Osteoblast (primary cell): ENCODE measurements at places on chromosomes 6 and 20. TPM values are rescaled to one million over a fixed set of nuclear protein-coding genes. Genes with fewer than 3 reads are reported as not detected.

The SLC16A10 gene
- total RNA-seq = under 0.01 TPM in 1 of 2 replicates, not detected in the other

The RIPPLY2 gene
- total RNA-seq = under 0.01 TPM in 1 of 2 replicates, not detected in the other

The POM121L2 gene
- under 0.01 TPM in 1 of 2 replicates, not detected in the other for total RNA-seq

The WFDC10B gene
- not detected in 2 replicates for total RNA-seq

The TRAPPC3L gene
- under 0.01 and 0.29 TPM in 2 replicates for total RNA-seq

The SLC35D3 gene
- not detected in 2 replicates for total RNA-seq

The FRK gene
- total RNA-seq = 1.1 and 1.2 TPM in 2 replicates

The RAB44 gene
- under 0.01 and 0.36 TPM in 2 replicates for total RNA-seq

The CST4 gene
- total RNA-seq = not detected in 2 replicates

The GMPR gene
- total RNA-seq = 6.5 and 7.4 TPM in 2 replicates

The TULP1 gene
- not detected in 2 replicates for total RNA-seq

The HLA-DRA gene
- total RNA-seq = 5.8 and 50.7 TPM in 2 replicates

DNA sequence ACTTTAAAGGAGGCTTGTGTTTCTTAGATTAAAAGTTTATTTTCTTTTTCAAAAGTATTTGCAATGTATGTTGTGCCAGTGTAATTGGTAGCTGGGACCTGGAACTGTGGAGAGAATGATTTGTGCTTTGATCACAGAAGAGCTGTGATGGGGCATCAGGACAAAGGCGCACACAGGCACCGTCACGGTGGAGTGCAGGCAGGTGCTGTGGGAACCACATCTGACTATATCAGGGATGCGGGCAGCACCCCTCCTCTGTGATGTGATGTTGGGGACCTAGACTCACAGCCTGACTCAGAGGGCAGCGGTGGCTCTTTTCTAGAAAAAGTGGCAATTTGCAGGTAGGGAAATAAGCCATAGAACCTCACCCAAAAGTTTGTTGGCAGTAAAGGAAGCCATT lies 34.5 kb downstream of the SYTL3 start:
- DNase-seq = peak; percentile 10

DNA sequence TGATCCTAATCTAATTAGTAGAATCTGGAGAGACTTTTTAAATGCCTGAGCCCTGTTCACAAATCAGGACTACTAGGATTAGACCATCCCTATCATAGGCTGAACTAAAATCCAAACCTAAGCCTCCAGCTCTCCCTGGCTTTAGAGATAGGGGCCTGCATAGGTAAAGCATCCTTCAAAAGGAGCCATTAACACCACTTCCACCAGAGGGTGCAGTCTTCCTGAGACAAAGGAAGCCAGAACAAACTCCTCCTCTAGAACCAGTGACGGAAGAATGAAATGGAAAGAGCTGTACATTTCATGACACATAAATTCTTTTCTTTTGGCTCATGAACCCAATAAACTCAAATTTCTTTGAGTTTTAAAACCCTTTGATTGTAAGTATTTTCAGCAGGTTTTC lies 291.2 kb upstream of the ADGRB3 start:
- no peak for DNase-seq

DNA sequence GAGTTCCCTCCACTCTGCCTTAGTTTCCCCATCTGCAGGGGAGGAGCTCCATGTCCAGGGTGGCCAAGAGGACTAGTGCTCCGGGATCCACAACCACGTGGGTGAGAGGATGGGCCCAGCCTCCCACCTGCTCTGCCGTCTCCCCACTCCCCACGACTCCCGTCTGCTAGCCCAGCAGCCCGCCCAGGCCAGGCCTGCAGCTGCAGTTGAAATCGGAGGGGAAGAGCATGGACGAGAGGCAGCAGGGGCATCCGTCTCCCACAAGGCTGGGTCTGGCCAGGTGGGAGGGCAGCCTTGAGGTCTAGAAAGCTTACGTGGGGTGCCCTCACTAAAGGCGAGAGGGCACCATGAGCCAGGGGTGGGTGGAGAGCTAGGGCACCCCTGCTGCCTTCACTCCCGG lies 8.6 kb downstream of the NOL4L start:
- DNase-seq = no peak

- DNase-seq = no peak
Observed at GRCh38 chr6:62797190-62797589, 414.1 kb upstream of the FKBP1C start.

DNA sequence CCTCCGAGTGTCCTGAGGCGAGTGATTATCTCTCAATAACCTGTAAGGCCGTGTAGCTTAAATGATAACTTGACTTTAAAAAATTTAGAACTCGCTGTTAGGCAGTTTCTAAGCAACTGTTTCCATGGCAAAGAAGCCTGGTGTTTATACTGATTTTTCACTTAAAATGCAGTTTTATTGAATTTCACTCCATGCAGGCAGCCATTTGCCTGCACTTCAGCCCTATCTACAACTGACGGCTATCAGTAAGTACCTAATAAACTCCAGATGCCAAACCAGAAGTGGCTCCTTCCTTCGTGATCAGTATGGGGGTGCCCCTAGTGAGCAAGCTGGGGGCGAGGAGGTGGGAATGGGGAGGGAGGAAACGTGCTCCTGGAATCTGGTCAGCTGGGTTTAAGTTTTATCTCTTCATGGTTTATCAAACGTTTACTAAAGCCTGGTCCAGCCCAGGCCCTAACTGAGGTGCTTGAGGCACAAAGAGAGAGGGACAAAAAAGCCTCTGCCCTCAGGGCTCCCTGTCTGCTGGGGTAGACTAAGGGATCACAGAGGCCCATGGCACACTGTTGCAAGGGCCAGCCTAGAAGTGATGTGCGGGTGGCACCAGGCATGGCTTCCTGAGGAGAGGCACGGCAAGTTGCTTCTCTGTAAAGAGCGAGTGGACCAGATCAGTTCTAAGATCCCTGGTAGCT lies 45.5 kb downstream of the TTI1 start:
- no peak for DNase-seq

GRCh38 chr20:36344517-36345132 lies 38.5 kb downstream of the DLGAP4 start:
- peak; percentile 91 for DNase-seq

DNA sequence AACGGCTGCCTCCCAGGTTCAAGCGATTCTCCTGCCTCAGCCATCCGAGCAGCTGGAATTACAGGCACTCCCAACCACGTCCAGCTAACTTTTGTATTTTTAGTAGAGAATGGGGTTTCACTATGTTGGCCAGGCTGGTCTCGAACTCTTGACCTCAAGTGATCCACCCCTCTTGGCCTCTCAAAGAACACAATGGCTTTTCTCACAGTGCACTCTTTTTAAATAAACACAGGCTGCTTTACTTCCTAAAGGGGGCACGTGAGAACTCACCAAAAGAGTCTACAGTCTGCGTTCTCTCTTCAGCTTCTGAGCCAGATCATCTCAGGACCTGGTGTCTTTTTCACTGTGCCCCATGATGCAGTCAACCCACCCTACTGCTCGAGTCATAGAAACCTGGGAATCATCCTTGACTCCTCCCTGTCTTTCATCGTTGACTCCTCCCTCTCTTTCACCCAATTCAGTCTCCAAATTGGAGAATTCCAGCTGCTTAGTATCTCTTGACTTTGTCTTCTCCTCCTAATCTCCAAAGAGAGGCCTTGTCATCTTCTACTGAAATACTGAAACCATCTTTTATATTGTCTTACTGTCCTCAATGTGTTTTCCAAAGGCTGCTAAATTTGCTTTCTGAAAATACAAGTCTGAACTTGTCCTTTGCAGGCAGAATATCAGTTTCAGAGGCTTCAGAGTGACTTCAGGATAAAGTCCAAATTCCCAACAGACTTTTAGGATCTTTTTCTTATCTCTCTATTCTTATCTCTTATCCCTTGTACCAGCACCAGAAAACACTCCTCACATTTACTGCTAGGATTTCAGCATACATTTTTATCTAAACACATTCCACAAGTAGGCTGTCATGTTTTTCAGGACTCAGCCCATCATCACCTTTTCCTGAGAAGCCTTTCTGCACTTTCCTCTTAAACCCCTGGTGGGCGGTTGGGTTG lies 323.4 kb downstream of the SYNE1 start:
- DNase-seq = peak; percentile 74

DNA sequence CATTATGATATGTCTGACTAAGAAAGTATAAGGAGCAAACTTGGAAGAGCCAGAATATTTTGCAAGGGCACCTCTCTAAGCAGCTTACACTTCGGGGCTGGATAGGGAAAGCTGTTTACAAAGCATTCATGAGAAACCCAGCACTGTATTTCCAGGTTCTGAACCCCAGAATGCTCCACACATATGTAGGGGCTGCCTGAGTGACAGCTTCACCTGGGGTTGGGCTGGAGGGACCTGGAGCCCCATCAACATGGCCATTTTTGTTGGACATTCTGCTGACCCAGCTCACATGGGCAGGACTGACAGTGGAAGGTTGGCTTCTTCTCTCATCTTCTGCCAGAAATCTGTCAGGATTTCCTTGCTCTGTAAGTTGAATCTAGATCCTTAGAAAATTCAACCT lies 197.1 kb upstream of the SSTR4 start:
- no peak for DNase-seq

DNA sequence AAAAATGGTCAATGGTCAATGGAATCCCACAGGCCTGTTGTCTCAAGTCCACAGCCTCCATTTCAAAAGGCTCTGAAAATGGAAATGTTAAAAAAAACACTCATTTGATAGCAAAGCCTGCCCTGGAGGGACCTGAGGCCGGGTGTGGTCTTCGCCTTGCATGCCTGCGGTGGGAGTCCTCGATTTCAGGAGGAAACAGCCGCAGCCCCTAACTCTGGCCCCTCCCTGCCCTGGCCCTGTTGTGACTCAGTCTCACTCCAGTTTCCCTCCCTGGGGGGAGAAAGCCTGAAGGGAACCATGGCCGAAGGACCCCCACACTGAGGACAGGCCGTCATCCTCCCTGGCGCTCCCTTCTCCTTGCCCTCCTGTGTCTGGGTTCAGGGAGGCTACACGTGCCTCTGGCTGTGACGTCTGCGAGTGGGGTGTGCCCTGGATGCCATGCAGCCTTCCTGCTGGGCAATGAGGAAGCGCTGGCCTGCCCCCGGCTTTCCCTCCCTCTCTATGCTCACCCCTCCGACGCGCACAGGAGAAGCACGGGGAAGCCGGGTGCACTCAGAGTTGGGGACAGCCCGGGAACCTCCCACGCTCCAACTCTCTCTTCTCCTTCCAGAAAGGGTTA lies 9.2 kb downstream of the BHLHE23 start:
- no peak for DNase-seq

DNA sequence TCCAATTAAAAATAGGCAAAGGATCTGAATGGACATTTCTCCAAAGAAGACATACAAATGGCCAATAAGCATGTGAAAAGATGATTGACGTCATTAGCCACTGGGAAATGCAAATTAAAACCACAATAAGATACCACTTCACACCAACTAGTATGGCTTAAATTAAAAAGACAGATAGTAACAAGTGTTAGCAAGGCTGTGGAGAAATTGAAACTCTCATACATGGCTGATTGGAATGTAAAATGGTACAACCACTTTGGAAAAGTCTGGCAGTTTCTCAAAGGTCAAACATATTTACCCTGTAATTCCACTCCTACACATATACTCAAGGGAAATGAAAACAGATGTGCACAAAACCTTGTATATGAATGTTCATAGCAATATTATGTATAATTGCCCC lies 83.6 kb downstream of the CEP57L1 start:
- no peak for DNase-seq

GRCh38 chr20:1346315-1346969 lies 17.5 kb upstream of the SDCBP2 start:
- no peak for DNase-seq

DNA sequence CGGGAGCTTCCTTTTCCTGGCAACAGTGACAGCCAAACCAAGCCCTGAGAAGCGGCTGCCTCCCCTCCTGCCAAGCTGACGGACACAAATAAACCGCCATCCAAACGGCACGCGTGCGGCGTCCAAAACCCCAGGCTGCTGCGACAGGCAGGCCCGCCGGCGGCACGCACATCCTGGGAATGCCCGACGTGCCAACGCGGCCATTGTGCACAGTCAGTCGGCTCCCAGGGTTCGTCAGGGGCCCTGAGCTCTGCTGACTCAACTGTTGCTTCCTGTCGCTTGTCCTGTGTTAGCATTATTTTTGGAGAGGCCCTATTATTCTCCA lies 6.8 kb downstream of the JAG1 start:
- peak; percentile 67 for DNase-seq

- no peak for DNase-seq
Observed at GRCh38 chr20:10563935-10564492, 109.8 kb downstream of the JAG1 start.

DNA sequence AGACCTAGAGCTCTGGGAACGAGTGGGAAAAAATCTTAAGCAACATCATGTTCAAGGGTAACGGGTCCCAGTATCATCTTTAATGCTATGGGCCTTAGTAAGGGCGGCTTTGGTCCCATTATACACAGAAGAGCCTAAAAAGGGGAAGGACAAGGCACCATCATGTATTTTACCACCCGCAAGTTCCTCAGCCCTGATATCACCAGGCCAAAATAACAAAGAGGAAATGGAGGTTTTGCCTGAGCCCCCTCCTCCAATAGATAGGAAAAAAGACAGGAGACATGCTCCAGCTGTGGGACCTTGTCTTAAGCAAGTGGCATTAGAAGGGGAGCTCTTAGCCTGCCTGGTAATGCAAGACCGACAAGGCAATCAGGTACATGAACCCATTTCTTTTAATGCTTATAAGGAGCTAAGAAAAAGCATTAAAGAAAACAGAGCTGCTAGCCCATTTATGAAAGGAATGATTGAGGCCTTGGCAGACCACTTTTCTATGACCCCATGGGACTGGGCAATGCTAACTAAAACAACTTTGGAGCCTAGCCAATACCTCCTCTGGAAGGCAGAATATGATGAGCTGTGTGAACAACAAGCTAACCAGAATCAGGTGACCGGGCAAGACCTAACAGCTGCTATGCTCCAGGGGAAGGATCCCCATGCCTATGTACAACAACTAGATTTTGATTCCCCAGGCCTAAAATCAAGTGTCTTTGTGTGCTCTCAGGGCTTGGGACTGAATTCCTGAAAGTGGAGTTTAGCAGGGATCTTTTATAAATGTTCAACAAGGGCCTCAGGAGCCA lies 23.2 kb downstream of the HLA-DPA1 start:
- DNase-seq = no peak

GRCh38 chr6:42049116-42049809 lies 1.1 kb upstream of the TAF8 start:
- no peak for DNase-seq

GRCh38 chr6:129672881-129673631 lies 36.9 kb downstream of the ARHGAP18 start:
- DNase-seq = peak; percentile 82

GRCh38 chr20:2402271-2402980 lies 21.7 kb downstream of the TGM6 start:
- peak; percentile 85 for DNase-seq

GRCh38 chr6:17167327-17167979 lies 65.6 kb downstream of the STMND1 start:
- DNase-seq = peak; percentile 72

DNA sequence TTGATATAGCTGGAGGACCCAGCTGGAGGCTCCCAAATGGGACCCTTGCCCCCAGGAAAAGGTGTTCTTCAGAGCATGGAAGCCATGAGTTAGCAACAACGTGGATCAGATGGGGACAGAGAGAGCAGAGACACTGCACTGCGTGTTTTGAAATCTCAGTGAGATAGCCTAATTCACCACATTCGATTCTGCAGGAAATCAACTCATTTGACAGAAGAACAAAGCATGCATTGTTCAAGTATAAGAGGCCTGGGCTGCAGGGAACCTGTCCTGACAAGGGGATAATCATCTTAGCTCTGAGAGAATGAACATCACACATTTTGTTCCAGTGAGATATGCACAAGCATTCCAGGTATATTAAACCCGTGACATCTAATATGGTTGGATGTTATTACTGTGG lies 450.2 kb downstream of the CDH26 start:
- no peak for DNase-seq
